Activated CD8-positive, alpha-beta memory T cell treated with anti-CD3 and anti-CD28 coated beads, Interleukin-2, amount 10 ng/mL, durations not matched to agents 7 days and 5 days (primary cell): ENCODE measurements at places on chromosomes 1 and 21. TPM values are rescaled to one million over a fixed set of nuclear protein-coding genes. Genes with fewer than 3 reads are reported as not detected.

Gene LCE1A
- total RNA-seq, result not detected

GRCh38 chr21:22343303-22343702, 1345.1 kb downstream of the NCAM2 start:
- H3K36me3 ChIP-seq, result no peaks in the 10 kb centered on the region
- H3K27ac ChIP-seq, result no peak overlapping the region
- no peaks in the 10 kb centered on the region for H3K4me1 ChIP-seq
- no peak overlapping the region for H3K4me3 ChIP-seq
- no peaks in the 10 kb centered on the region for H3K27me3 ChIP-seq

- no peaks in the 10 kb centered on the region for H3K4me1 ChIP-seq
- no peak overlapping the region for H3K4me3 ChIP-seq
- no peak overlapping the region for H3K27ac ChIP-seq
- no peaks in the 10 kb centered on the region for H3K36me3 ChIP-seq
- DNase-seq, result no peak
Observed at GRCh38 chr1:78168306-78168705, 122.5 kb downstream of the GIPC2 start.

Gene C1orf87
- not detected for total RNA-seq

GRCh38 chr1:245874942-245875580, 632.0 kb downstream of the SMYD3 start:
- H3K36me3 ChIP-seq, result no peaks in the 10 kb centered on the region
- H3K27me3 ChIP-seq, result no peaks in the 10 kb centered on the region
- no peak overlapping the region for H3K4me3 ChIP-seq
- H3K27ac ChIP-seq, result no peak overlapping the region

Gene FMO2
- total RNA-seq, result not detected

DNA sequence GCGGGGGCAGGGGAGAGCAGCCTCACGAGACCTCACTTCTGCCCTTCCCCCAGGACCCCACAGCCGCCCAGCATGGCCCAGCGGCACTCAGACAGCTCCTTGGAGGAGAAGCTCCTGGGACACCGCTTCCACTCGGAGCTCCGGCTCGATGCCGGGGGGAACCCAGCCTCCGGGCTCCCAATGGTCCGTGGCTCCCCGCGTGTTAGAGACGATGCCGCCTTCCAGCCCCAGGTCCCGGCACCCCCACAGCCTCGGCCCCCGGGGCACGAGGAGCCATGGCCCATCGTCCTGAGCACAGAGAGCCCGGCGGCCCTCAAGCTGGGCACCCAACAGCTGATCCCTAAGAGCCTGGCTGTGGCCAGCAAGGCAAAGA, 8.5 kb downstream of the ARHGEF16 start:
- no peaks in the 10 kb centered on the region for H3K27me3 ChIP-seq
- no peak overlapping the region for H3K4me3 ChIP-seq
- no peaks in the 10 kb centered on the region for H3K4me1 ChIP-seq
- H3K27ac ChIP-seq, result no peak overlapping the region

Gene BLACAT1
- total RNA-seq, result 0.47 TPM
